IPS DF 19.7 (cell line): ENCODE measurements at places on chromosomes 2 and 18.

DNA sequence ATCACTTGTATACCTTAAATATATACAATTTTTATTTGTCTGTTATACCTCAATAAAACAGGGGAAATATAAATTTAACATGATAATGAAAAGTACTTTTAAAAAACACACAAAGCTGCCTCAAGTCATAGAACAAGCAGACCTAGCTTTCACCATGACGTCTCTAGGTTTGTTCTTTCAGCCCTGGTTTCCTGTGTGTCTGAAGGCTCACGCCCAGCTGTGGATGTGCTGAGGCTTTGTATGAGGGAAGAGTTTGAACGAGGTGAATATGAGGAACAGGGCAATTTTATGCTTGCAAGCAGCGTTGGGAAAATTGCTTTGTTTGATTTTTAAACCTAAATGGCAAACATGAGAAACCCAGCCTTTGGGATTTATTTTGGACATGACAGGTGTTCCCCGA is 15.3 kb downstream of the SH3RF3 start:
- no peak for DNase-seq

- no peak for DNase-seq
Observed at GRCh38 chr18:62327977-62328376, 2.9 kb downstream of the TNFRSF11A start.

DNA sequence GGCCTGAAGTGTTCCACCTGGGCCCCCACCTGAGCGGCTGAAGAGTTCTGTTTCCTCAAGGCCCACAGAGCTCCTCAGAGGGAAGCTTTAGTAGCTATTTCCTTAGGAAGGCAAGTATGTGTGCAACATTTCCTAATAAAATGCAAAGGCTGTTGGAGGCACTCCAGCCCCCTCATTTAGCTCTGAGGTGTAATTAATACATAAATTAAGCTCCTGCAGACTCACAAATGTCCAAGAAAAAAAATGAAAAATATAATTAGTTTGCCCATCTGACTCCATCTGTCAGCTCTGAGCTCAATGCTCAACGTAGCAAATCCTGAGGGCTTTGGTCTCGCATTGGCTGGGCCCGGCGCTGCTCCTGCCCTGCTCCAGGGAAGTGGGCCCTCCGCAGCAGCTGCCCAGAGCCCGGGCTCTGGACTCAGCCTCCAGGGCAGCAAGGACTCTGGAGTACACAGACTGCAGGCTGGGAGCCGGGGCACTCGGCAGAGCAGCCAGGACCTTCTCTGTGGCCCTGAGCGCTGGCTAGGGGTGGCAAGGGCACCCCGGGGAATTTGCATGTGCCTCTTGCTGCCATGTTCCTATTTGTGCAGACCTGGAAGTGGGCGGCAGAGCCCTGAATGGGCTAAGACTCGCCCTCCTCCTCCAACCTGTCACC is 23.4 kb upstream of the C1QL2 start:
- no peak for DNase-seq

- DNase-seq, result no peak
Observed at GRCh38 chr2:197919487-197919886, 115.1 kb downstream of the PLCL1 start.

- DNase-seq, result no peak
Observed at GRCh38 chr2:238725298-238725697, 122.6 kb upstream of the TWIST2 start.

DNA sequence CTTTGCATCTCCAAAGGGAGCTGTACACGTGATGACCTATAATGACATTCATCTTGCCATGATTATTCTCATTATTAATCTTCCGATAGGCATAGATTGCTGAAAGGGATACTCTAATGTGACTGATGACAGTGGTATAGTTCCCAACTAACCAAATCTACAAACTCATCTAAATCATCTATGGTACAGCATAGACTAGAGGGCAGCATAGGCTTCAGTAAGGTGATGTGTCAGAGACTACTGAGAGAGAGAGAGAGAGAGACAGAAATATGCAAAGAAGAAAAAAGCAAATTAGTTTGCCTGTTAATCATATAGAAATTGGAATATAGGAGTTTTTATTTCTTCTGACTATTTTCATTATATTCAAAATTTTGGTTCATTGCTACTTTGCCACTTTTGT is 89.3 kb downstream of the CSRNP3 start:
- no peak for DNase-seq

- no peak for DNase-seq
Observed at GRCh38 chr2:230664128-230664527, 48.5 kb upstream of the CAB39 start.

- no peak for DNase-seq
Observed at GRCh38 chr2:241978670-241979069, 109.1 kb downstream of the RTP5 start.

DNA sequence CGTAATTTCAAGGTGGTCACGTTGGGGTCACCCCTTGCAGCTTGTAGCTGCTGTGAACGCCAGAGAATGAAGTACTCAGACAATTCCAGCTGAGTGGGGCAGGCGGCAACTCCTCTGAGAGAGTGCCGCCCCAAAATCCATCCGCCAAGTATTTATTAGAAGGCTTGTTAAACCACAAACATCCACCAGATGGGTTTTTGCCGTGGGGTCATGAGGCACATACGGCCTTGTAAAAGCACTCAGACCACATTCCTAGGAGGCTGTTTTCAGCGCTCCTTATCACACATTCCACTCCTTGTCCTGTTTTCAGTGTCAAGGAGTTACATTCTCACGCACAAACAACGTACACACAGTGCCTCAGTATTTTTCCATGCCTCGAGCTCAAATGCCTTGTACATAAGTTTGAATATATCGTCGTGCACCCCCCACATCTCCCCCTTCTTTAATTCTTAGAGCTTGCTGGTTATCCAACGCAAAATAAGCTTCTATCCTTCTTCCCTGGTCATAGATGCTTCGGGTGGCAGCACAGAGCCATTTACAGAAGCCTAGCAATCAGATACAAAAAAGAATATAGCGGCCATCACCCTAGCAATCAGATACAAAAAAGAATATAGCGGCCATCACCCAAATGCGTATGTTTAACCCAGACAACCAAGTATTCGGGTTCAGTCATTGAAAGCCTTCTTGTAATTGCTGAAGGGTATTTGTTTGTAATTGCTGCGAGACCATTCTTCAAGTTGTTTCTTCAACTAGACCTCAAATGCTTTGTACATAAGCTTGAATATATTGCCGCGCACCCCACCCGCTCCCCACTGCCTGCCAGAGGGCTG is 7.3 kb downstream of the ALPP start:
- DNase-seq, result no peak

GRCh38 chr18:67509741-67510391 is 6.7 kb downstream of the DSEL start:
- DNase-seq, result no peak

GRCh38 chr2:45524016-45524415 is 87.1 kb downstream of the SRBD1 start:
- no peak for DNase-seq

DNA sequence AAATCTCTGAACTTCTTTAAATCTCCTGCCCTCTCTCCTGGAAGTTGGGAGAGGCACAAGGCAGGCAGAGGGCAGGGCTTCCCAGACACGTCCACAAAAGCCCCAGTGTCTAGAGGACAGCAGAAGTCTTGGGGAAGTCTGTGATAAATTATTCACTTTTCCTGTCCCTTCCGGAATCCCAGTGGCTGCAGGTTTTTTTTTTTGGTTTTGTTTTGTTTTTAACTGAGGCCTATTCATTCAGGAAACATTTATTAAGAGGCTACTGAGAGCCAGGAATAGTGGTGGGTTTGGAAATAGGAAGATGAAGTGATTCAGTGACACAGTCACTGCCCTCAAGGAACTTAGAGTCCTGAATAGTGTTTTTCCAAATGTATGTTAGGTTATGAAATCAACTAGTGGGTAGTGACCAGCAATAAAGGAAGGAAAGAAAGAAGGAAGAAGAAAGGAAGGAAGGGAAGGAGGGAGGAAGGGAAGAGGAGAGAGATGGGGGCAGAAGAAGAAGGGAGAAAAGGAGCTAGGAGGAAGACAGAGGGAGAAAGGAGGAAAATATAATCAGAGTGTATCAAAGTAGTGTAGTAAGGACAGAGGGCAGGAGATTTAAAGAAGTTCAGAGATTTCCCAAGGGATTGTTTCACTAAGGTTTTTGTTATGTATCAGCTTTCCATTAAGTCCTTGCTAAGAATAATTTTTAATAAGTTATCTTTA is 98.9 kb upstream of the ZFP36L2 start:
- DNase-seq, result no peak

DNA sequence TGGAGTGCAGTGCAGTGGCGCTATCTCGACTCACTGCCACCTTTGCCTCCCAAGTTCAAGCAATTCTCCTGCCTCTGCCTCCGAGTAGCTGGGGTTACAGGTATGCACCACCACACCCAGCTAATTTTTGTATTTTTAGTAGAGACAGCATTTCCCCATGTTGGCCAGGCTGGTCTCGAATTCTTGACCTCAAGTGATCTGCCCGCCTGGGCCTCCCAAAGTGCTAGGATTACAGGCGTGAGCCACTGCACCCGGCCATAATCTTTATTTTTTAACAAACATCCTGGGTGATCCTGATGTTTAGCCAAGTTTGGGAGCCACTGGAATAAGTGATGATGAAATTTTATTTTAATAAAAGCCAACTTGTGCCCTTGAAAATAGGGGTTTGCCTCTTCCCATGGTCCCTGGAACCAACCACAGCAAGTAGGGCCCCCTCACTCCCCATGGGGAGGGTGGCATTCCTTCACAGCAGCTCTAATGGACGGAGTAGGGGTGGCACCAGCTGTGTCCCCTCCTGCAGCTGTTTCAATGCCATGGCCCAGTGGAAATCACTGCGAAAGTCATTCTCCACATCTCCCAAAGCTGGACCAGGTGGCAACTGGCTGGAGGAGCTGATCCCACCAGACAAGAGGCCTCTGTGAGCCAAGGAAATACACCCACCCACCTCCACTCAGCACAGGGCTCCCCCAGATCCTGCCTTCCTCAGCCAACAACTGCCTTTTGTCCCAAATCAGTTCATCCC is 194.8 kb downstream of the ZFP36L2 start:
- no peak for DNase-seq
